Suppressor macrophage (primary cell): ENCODE measurements at places on chromosomes 2 and 18.

- DNase-seq: no peak
Observed at GRCh38 chr2:15363142-15363541, 198.0 kb downstream of the NBAS start.

- no peak for DNase-seq
Observed at GRCh38 chr2:77807531-77808215, 285.5 kb upstream of the LRRTM4 start.

- no peak for DNase-seq
Observed at GRCh38 chr2:172962082-172962481, 113.6 kb upstream of the MAP3K20 start.

GRCh38 chr2:5915881-5916310, 223.7 kb downstream of the SOX11 start:
- peak; percentile 12 for DNase-seq

DNA sequence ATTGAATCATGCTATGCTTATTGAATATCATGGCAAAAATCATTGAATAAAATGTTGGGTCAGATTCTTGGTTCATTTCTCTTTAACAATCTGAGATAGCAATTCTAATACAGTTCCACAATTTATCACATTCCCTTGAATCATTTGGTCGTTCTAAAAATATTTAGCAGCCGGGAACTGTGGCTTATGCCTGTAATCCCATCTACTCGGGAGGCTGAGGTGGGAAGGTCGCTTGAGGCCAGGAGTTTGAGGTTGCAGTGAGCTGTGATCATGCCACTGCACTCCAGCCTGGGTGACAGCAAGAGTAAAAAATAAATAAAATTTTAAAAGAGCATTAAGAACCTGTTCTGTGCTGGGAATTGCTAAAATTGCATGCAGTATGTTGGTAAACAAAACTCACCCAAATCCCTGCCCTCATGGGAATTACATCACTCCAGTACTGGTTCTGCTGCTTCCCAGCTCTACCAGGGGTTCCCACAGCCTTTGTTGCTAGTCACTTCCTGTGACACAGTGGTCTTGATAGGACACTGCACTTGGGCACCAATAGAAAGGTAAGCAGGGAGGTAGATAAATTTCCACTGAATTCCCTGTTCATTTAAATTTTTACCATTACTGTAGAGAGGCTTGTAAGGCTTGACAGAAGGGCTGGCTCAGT, 200.4 kb downstream of the CTNNA2 start:
- no peak for DNase-seq

DNA sequence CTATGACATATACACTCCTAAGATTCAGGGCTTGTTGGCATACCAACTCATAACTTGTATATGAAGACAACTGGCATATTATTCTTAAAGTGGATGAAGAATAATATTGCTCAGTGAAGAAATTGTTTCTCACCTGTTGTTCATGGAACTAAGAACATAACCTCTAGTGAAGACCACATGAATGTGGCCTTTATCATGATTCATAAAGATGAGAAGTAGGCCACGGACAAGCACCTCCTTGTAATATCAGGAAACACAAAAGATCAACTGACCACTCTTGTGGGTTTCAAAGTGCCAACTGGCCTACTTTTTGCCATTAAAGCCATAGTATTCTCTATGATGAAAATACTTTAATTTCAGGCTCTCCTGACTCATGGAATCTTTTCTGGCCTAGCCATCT, 407.4 kb downstream of the GRB14 start:
- DNase-seq: no peak

- no peak for DNase-seq
Observed at GRCh38 chr2:13676269-13676668, 956.2 kb upstream of the LRATD1 start.

- no peak for DNase-seq
Observed at GRCh38 chr2:70889716-70890037, 46.0 kb upstream of the ATP6V1B1 start.

DNA sequence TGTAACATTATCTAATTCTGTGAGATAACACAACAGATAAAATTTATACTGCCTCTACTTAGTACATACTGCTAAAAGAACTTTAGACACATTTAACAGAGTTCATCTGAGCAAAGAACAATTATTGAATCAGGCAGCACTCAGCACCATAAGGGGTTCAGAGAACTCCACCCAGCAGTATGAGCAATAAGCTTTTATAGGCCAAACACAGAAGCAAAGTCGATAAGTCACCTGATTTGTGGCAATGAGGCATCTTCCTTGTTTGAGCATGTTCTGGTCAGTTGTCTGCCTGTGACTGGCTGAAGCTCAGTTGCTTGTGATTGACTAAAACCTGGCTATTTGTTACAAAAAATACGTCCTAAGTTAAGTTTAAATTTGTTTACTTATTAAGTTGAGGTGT, 746.1 kb upstream of the DDX18 start:
- DNase-seq: no peak

DNA sequence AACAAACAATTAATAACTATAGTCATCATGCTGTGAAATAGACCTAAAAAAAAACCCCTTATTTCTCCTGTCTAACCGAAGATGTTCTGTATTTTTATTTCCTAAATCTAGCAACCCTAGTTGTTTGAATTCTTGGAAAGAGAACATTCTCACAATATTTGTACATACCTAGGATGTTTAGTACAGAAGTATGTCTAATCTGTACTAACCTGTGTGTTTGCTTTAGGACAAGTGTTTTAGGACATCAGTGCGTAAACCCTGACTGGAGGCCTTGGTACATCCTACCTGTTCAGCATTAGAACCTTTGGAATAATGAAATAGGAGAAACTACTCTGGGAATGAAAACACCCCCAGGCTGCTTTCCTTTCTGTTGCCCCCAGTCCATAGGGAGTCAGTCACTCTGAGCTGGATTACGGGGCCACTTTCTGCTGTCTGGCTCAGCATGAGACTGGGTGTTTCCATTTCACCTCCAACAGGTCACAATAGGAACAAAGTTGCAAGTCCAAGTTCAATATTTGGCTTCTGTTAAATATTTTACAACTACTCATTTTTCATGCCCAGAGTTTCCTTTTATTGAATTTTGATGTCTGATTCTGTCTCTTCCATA, 114.7 kb downstream of the MTX2 start:
- no peak for DNase-seq

- no peak for DNase-seq
Observed at GRCh38 chr2:191117341-191117740, 33.5 kb downstream of the STAT4 start.

- no peak for DNase-seq
Observed at GRCh38 chr2:6068429-6068828, 376.2 kb downstream of the SOX11 start.
